Naive thymus-derived CD8-positive, alpha-beta T cell (primary cell): ENCODE measurements at places on chromosomes 11 and 22. TPM values are rescaled to one million over a fixed set of nuclear protein-coding genes. Genes with fewer than 3 reads are reported as not detected.

DNA sequence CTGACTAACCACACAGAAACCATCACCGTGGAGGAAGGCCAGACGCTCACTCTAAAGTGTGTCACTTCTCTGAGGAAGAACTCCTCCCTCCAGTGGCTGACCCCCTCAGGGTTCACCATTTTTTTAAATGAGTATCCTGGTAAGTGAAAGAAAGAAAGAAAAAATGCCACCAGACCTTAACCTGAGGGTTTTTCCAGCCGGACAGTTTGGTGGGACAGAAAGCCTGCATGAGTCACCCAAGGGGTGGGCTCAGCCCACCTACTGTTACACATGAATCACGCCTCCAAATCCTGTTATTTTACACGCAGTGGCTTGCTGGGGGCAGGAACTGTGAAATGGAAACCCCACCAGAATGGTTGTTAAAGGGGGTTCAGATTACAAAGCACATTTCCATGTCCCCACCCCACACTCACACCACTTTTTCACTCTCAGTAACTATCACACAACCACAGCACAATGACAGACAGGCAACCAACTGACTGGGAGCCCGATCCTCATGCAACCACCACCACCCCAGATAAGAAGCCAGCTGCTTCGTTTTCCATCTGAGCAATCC, 11.9 kb downstream of the CRTAM start:
- no peaks in the 10 kb centered on the region for H3K27me3 ChIP-seq
- peak overlapping the region; percentile 92 for H3K27ac ChIP-seq
- H3K4me3 ChIP-seq: peak overlapping the region; percentile 23

DNA sequence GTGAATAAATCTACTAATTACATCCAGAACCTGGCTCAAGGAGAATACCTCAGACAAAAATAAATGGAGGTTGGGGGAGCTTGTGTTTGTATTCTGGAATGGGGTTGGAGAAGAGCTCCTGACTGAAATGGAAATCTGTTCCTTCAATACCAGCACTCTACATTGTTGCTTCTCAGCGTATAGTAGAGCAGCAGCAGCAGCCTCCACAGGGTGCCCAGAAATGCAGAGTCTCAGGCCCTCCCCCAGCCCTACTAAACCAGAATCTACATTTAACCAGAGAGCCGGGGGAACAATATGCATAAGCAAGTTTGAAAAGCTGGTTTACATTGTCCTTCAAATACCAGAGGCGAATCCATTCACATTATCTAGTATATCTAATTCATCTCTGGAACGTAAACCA, 474.8 kb downstream of the NTM start:
- DNase-seq: no peak
- H3K27ac ChIP-seq: no peak overlapping the region
- peaks cover 3% of the 10 kb centered on the region for H3K4me1 ChIP-seq
- no peaks in the 10 kb centered on the region for H3K36me3 ChIP-seq
- H3K27me3 ChIP-seq: peaks cover 7% of the 10 kb centered on the region

Gene FBLN1
- not detected for total RNA-seq

Gene ENTHD1
- total RNA-seq: 0.36 TPM

DNA sequence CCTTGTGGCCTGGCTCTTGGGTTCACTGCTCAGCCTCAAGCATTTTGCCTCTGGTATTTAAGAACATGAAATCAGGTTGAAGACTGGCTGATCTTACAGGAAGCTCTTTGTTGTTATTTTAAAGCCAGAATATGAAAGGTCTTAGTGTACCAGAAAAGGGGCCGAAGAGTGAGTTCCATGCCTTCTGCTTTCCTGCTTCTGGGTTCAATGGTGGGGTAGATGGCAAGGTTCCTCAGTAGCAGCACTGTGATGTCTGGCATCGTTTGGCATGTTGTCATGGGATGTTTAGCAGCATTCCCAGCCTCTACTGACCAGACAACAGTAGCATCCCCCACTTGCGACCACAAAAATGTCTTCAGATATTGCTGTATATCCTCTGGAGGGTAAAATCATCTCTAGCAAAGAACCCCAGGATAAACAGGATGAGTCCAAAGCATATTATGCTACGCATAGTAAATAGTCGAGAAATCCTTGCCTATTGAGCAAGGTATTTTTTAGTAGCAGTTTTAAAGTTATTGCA, 2.4 kb downstream of the VPS26B start:
- peaks cover 7% of the 10 kb centered on the region for H3K36me3 ChIP-seq
- H3K27me3 ChIP-seq: no peaks in the 10 kb centered on the region
- H3K4me1 ChIP-seq: peaks cover 87% of the 10 kb centered on the region
- H3K4me3 ChIP-seq: peak overlapping the region; percentile 93

GRCh38 chr11:45181889-45182550, 35.6 kb downstream of the PRDM11 start:
- no peak for DNase-seq
- peak overlapping the region; percentile 55 for H3K27ac ChIP-seq
- peak overlapping the region; percentile 71 for H3K4me3 ChIP-seq
- H3K36me3 ChIP-seq: peaks cover 4% of the 10 kb centered on the region
- peaks cover 17% of the 10 kb centered on the region for H3K4me1 ChIP-seq

Gene DEUP1
- not detected for total RNA-seq
